Fibroblast of skin of right quadriceps (primary cell): ENCODE measurements at places on chromosomes 3 and 15.
A peak's percentile ranks its signal among the peaks of the same experiment; 100 is the strongest.

DNA sequence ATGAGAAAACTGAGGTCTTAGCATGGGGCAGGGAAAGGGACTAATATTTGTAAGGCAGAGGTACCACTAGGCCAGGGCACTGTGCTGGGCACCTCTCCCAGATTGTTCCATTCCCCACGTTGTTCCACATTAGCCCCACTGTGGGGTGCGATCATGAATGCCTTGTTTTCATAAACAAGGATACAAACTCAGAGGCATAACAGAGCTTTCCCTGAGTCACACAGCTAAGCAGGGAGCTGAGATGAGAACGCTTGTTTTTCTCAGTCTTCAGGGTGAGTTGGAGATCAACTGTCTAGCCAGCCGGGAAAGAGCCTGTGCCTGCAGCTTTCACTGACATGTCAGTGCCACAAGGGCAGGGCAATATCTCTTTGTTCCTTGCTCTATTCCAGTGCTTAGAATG is 47.9 kb upstream of the ITGA11 start:
- peak; percentile 46 for DNase-seq

DNA sequence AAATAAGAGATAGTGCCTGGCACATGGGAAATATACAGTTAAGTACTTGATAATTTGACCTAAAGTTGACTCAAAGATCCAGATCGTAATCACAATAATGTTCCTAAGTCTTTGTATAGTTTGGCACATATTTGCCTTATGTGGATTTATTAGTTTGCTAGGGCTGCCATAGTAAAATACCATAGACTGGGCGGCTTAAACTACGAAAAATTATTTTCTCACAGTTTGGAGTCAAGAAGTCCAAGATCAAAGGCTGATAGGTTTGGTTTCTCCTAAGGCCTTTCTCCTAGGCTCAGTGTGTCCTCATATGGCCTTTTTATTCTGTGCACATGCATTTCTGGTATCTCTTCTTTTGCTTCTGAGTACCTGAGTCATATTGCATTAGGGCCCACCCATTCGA is 453.7 kb downstream of the NAALADL2 start:
- peak; percentile 8 for DNase-seq

DNA sequence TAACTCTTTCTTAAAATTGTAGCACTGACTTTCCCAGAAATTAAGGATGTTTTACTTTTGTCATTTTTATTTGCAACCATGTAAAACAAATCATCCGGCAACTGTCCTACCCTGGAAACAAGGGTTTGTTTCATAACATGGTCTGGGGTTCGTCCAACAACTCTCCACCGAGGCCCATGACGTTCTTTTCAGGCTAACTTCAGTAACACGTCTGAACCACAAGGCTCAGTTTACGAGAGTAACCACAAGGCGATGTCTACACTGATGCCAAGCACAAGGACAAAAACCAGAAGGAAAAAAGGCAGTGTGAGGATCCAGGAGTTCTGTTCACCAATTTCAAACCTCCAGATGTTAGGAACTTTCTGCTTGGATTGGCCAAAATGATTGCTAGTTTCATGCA is 546.1 kb downstream of the NTRK3 start:
- no peak for DNase-seq

DNA sequence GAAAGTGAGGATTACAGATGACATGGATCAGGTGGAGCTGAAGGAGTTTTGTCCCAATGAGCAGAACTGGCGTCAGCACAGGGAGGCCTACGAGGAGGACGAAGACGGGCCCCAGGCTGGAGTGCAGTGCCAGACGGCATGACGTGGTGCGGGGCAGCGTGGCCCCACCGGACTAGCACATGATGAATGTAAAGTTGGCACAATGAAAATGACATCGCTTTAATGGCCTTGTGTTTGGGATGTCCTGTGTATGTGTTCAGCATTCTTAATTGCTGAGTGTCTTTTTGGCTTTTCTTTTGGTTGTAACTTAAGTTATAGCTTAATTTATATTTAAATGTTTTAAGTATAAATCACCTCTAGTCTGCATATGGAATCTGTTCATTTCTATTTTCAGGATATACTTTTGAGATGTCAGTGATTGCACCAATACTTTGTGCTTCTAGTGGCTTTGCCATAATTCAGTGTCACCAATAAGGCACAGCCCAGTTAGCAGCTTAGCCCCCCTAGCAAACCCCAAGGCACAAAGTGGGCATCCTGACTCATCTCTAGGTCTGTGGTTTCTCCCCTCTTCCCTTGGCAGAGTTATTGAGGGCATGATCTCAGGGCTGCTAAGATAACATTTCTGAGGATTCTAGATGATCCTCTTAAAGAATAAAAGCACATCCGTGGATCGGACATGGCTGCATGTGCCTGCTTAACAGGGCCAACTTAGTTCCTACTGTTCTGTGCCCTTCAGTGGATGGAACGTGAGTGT is 16.1 kb downstream of the DNAJA4 start:
- DNase-seq = peak; percentile 39

DNA sequence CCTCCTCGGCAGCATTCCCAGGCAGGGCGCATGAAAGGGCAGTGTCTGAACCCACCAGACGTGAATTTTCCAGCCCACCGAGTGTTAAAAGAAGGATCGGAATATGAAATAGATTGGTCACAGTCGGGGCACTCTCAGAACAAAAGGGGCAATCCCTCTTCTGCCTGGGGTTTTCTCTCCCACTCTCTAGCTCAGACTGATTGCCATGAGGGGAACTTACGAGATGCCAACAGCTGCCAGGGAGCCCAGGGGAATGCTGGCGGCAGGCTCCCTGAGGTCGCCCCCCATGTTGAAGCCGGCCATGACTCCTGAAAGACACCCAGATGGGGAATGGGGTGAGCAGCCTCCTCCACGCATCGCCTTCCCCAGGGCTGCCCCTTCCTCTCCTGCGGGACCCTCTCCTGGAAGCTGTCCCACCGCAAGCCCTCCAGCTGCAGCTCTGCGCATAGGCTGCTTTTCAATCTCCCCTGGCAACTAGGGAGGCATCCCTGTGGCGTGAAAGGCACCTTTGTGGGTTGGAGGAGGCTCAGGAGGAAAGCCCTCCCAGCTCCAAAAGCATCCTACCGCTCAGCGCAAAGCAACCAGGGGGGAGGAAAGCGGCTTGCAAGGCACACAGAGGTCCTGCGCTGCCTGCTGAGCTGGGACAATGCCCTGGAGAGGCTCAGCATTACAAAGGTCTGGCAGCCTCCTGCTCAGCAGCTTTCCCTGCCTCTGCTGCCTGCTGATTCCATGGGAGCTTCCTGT is 64.8 kb upstream of the HEG1 start:
- DNase-seq = peak; percentile 56
